ENCODE measurements at places on chromosomes 2 and 18.

DNA sequence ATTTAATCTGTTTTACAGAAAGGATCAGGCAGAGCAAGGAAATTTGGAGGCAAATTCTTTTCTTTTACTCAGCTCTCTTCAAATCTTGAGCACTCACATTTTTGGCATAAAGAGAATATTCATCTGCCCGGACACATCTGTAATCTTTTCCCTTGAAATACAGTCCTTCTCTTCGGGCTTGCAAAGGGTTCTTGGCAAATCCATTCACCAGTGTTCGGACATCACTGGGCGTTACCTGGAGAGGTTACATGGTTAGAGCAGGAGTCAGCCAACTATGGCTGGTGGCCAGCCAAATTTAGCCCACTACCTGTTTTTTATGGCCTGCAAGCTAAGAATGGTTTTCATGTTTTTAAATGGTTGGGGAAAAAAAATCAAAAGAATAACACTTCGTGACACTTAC lies 2.1 kb downstream of the PFN4 start:
- no peak for DNase-seq

DNA sequence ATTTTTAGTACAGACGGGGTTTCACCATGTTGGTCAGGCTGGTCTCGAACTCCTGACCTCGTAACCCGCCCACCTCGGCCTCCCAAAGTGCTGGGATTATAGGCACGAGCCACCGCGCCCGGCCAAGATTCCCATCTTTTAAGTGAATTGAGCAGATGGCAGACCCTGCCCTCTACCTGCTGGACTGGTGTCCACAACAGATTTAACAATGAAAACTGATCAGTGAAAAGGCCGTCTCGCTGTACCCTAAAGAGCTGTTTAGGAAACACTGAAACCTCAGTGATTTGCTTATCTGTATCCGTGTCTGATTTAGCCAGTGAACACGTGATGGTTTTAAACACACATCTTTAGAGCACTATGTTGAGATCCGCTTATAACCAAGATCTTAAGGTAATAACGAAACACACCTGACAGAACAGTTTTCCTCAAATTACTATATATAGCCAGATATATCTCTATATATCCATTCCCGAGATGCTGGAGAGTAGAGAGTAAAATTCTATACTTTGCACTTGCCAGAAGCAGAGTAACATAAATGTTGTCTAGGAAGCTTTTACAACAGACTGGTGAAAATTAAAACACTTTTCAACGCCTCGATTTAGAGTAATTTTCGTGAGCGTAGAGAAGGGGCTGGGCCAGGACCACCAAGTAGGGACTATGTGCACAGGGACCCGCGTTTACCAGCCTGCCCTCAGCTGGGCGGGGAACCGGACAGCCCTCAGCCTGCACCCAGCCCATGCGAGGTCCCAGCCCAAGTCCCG lies 594 bp downstream of the FAM161A start:
- DNase-seq = peak; percentile 4

- no peak for DNase-seq
Measured at GRCh38 chr18:78776706-78777285, 202.8 kb upstream of the SALL3 start.

GRCh38 chr18:13163167-13163927 lies 55.2 kb upstream of the LDLRAD4 start:
- no peak for DNase-seq
